Hepatocyte (in vitro differentiated cells): ENCODE measurements at places on chromosomes 1 and 21. TPM values are rescaled to one million over a fixed set of nuclear protein-coding genes. Genes with fewer than 3 reads are reported as not detected.

The GNG12 gene
- 97.0 and 108 TPM in 2 replicates for total RNA-seq

The SFPQ gene
- total RNA-seq: 138 and 183 TPM in 2 replicates

The CD244 gene
- total RNA-seq: 0.47 and 0.48 TPM in 2 replicates

The ZNF695 gene
- 1.5 TPM in 2 replicates for total RNA-seq

The SLFNL1 gene
- 0.27 and 0.52 TPM in 2 replicates for total RNA-seq

The FCRL5 gene
- total RNA-seq: not detected in 2 replicates

The ALX3 gene
- total RNA-seq: 0.27 and 1.6 TPM in 2 replicates

The RBM11 gene
- 1.4 and 6.1 TPM in 2 replicates for total RNA-seq

The NAXE gene
- total RNA-seq: 94.2 and 117 TPM in 2 replicates

The PLA2G2A gene
- 170 and 340 TPM in 2 replicates for total RNA-seq

The PDE9A gene
- total RNA-seq: 19.6 and 21.0 TPM in 2 replicates

The HRNR gene
- total RNA-seq: not detected in 2 replicates

The GBP3 gene
- total RNA-seq: 10.8 and 12.0 TPM in 2 replicates

The LAX1 gene
- not detected in 2 replicates for total RNA-seq

The HMGCS2 gene
- total RNA-seq: 188 and 207 TPM in 2 replicates

The GBP4 gene
- total RNA-seq: 0.84 and 3.9 TPM in 2 replicates

The LHX8 gene
- total RNA-seq: 0.87 and 1.5 TPM in 2 replicates

The PODN gene
- 2.1 and 3.9 TPM in 2 replicates for total RNA-seq

The ADGRB2 gene
- 6.0 and 10.5 TPM in 2 replicates for total RNA-seq

The HHIPL2 gene
- total RNA-seq: 0.20 and 0.23 TPM in 2 replicates

The LEMD1 gene
- total RNA-seq: 2.4 TPM in 1 of 2 replicates, not detected in the other

The GRHL3 gene
- total RNA-seq: 2.4 and 2.7 TPM in 2 replicates

The BACE2 gene
- 28.4 and 34.6 TPM in 2 replicates for total RNA-seq

The TEDDM1 gene
- not detected in 2 replicates for total RNA-seq

The GBP6 gene
- total RNA-seq: 0.03 TPM in 1 of 2 replicates, not detected in the other

The JAM2 gene
- total RNA-seq: 1.5 and 1.8 TPM in 2 replicates

The ELAPOR1 gene
- total RNA-seq: 2.5 and 3.0 TPM in 2 replicates

The CHIA gene
- total RNA-seq: 0.28 TPM in 1 of 2 replicates, not detected in the other

The C1orf167 gene
- total RNA-seq: not detected in 2 replicates

The SPRR2F gene
- total RNA-seq: 0.80 and 2.5 TPM in 2 replicates

The ZMYM1 gene
- 17.9 and 18.7 TPM in 2 replicates for total RNA-seq

The GPN2 gene
- total RNA-seq: 12.6 and 15.8 TPM in 2 replicates

The GUCA2B gene
- total RNA-seq: 6.5 TPM in 1 of 2 replicates, not detected in the other

The C1QB gene
- 7.9 and 10.3 TPM in 2 replicates for total RNA-seq

The NCF2 gene
- total RNA-seq: 2.4 and 13.7 TPM in 2 replicates

The NBPF20 gene
- 3.4 and 4.0 TPM in 2 replicates for total RNA-seq

The KRTAP10-9 gene
- total RNA-seq: not detected in 2 replicates

The OR2M3 gene
- total RNA-seq: not detected in 2 replicates

The SERPINC1 gene
- 123 and 125 TPM in 2 replicates for total RNA-seq

The CD1E gene
- total RNA-seq: not detected in 2 replicates

The SMPDL3B gene
- total RNA-seq: 17.3 and 19.6 TPM in 2 replicates

The IFT25 gene
- total RNA-seq: 27.4 and 28.0 TPM in 2 replicates

The SH2D1B gene
- total RNA-seq: not detected in 2 replicates

The ASCL5 gene
- not detected in 2 replicates for total RNA-seq

The UQCRHL gene
- 2.0 and 2.6 TPM in 2 replicates for total RNA-seq

The PFKL gene
- 115 and 140 TPM in 2 replicates for total RNA-seq
